ENCODE measurements at places on chromosomes 7 and 10. TPM values are rescaled to one million over a fixed set of nuclear protein-coding genes. Genes with fewer than 3 reads are reported as not detected.

The ANKRD7 gene
- total RNA-seq = 5.3 TPM

The FAM13C gene
- 61.9 TPM for total RNA-seq

The KLF14 gene
- not detected for total RNA-seq

The GIMAP4 gene
- 17.7 TPM for total RNA-seq

The OIT3 gene
- 0.49 TPM for total RNA-seq

The MRC1 gene
- 4.0 TPM for total RNA-seq

The TMEM229A gene
- 9.2 TPM for total RNA-seq

DNA sequence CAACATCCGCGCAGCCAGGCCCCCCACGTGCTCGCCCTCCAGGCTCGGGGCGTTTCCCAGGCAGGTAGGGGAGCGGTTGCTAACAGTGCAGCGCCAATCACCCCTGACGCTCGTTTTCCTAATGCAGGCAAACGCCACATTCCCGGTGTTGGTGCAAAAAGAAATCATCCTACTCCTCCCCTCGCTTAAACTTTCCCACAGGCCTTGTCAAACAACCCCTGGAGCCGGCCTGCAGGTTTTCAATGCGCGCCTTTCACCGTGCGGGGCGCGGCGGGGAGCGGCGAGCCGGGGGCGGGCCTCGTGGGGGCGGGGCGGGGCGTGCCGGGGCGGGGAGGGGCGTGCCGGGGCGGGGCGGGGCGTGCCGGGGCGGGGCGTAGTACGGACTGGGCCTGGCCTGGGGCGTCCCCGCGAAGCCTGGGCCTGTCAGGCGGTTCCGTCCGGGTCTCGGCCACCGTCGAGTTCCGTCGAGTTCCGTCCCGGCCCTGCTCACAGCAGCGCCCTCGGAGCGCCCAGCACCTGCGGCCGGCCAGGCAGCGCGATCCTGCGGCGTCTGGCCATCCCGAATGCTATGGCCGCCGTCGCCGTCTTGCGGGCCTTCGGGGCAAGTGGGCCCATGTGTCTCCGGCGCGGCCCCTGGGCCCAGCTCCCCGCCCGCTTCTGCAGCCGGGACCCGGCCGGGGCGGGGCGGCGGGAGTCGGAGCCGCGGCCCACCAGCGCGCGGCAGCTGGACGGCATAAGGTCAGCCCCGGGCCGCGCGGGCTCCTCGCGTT is at the start of gene ECHDC3:
Gene ECHDC3, plus strand, starts transcription at position 374 of the 770 bp plus-strand sequence. Its CDS starts 195 bp downstream, at position 569.
- no peak for DNase-seq

GRCh38 chr10:28429573-28430216 is 103.2 kb upstream of the WAC start:
- DNase-seq = no peak

DNA sequence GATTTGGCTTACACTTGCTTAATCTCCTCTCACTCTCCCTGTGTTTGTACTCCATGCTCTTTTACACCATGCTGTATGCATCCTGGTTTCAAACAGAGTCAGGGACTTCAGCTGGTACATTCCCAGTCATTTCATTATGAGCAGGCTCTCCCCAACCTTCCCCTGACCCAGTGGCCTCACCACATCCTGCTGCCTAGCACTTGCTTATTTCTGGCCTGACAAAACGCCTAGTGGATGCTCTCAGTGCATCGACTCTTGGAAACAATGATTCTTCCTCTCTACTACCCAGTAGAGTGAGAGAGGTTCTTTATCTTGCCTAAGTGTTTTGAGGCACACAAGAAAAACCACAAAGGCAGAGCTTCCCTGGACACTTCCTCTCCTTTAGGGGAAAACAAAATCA is 63.4 kb downstream of the CAV1 start:
- DNase-seq = no peak

DNA sequence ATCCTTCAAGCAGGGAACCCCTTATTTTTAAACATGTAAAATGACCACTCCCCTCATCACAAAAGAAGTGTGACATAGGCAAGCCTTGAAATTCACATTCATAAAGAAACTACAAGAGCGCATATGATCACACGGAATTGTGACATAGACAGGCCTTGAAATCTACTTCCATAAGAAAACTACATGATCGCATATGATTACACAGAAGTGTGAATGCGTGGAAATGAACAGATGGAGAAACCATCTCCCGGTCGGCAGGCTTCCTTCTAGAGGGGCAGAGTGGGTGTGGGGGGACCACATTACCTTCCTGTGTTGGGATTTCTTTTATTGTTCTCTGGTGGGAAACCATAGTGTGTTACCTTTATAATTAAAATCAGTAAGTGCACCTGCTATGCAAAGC is 285.1 kb upstream of the ADARB2 start:
- no peak for DNase-seq

DNA sequence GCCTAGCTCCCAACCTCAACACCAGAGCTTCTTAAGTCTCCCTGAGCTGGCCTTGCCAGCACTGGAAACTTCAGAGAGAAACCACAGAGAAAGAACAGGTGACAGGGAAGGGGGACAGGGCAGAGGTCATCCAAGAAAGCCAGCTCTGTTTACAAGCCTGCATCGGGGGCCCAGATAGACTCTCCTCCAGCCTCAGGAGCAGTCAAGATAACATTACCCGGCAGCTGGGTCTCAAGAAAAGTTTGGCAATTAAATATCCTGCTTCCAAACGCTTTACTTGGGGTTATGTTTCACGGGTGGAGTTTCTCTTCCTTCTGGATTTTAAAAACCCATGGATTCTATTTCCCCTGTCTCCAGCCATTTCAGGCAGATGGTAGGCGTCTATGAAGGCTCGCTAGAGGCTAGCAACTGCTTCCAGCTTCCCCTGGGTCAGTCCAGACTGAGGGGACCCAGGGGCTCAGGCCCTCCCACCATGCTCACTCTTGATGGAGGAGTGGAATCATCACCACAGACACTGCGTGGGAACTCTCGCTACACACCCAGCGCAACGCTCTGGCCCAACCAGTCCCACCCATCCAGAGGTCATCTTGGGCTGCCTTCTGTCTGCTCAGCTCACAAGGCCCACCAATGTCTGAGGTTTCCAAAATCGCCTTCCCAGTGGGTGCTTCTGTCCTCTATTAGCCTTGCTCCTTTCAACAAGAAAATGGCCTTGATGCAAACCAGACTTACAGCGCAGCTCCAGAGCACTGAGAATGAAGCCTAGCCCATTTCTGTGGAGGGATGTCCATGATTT is 48.8 kb downstream of the SH3PXD2A start:
- no peak for DNase-seq

- DNase-seq = no peak
Observed at GRCh38 chr10:36324831-36325230, 682.7 kb upstream of the FZD8 start.

- no peak for DNase-seq
Observed at GRCh38 chr10:82313401-82313800, 438.4 kb downstream of the NRG3 start.
